Astrocyte (in vitro differentiated cells and primary cell): ENCODE measurements at places on chromosomes 13 and 19. TPM values are rescaled to one million over a fixed set of nuclear protein-coding genes. Genes with fewer than 3 reads are reported as not detected.

- DNase-seq: no peak
- H3K4me3 ChIP-seq: no peak overlapping the region
- H3K27me3 ChIP-seq: no peaks in the 10 kb centered on the region
- H3K4me1 ChIP-seq: no peaks in the 10 kb centered on the region
- H3K27ac ChIP-seq: no peak overlapping the region
Measured at GRCh38 chr13:37351211-37351610, 245.7 kb upstream of the CSNK1A1L start.

DNA sequence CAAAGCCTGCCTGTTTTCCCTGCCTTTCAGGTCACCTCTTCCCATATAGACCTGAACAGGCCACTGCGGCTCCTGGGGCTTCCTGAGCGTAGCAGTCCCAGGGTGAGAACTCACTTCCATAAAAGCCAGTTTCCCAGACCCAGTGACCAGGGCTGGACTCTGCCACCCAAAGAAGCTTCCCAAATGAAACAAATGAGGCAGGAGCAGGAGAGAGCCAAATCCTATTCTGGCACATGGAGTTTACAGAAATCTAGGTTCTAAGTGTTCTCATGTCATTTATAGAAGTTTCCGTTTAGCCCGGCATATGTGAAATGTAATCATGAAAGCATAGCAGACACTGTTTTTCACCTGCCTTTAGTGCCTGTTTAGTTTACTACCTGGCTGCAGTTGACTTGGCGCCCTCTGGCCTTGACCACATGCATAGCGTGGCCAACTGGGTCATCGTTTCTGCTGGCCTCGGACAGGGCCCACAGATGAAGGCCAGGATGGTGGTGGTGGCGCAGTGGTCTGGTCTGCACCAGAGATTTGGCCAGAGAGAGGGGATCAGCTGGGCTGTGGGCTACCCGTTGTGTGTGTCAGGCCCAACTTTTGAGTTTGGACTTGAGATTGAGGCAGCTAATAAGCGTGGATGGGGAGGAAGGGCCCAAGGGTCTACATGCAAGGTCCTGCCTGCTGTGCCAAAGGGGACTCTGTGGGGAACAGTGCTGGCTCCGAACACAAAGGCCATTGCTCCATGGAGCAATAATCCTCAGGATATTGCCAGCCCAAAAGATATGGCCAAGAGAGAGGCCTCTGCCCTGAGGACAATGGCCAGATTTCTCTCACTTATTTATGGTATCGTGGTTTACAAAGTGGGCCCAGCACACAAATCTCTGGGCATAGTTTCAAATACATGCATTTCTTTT, 43.3 kb downstream of the NFIX start:
- DNase-seq: no peak
- H3K36me3 ChIP-seq: no peaks in the 10 kb centered on the region
- H3K4me3 ChIP-seq: no peak overlapping the region
- no peaks in the 10 kb centered on the region for H3K27me3 ChIP-seq
- peaks cover 47% of the 10 kb centered on the region for H3K4me1 ChIP-seq
- peak overlapping the region; percentile 87 for H3K27ac ChIP-seq

- DNase-seq: no peak
- no peaks in the 10 kb centered on the region for H3K4me1 ChIP-seq
- H3K4me3 ChIP-seq: no peak overlapping the region
- no peak overlapping the region for H3K27ac ChIP-seq
- peaks cover 84% of the 10 kb centered on the region for H3K36me3 ChIP-seq
- H3K27me3 ChIP-seq: no peaks in the 10 kb centered on the region
Measured at GRCh38 chr13:110206996-110207395, 100.0 kb downstream of the COL4A1 start.

DNA sequence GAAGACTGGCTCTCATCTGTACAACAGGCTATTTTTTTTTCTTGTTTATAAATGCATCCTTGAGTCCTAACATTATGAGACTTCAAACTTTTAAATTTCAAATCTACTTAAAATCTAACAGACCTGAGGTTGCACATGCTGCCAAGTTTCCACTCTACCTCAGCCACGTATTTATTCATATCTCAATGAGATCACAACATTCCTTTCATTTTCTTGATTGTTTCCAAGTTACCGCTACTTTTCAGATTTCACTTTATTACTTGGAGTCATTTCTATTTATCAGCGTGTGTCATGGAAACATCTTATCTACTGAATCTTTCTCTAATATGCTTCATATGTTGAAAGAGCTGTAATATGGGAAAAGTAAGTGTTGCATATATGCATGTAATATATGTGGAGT, 1257.5 kb upstream of the ATXN8OS start:
- H3K27me3 ChIP-seq: no peaks in the 10 kb centered on the region
- peak; percentile 74 for DNase-seq
- no peaks in the 10 kb centered on the region for H3K36me3 ChIP-seq
- no peak overlapping the region for H3K4me3 ChIP-seq
- H3K27ac ChIP-seq: peak overlapping the region; percentile 59

DNA sequence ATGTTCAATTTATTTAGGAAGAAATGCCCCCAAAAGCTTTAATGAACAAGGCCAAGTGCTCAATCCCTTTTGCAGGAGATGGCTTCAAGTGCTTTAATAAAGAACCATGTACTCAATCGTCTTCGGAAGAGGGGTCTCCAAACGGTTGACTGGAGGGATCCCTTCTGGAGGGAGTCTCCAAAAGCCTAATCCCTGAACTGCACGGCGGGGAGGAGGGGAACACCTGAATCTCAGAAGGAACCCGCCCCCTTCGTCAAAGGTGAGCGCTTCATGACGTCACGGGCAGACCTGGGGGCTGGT, 505 bp downstream of the PAF1 start:
- peaks cover 30% of the 10 kb centered on the region for H3K36me3 ChIP-seq
- DNase-seq: no peak
- peaks cover 16% of the 10 kb centered on the region for H3K4me1 ChIP-seq
- peak overlapping the region; percentile 98 for H3K27ac ChIP-seq

GRCh38 chr19:6033744-6034264, 55.9 kb upstream of the RANBP3 start:
- no peaks in the 10 kb centered on the region for H3K36me3 ChIP-seq
- peaks cover 10% of the 10 kb centered on the region for H3K4me1 ChIP-seq
- no peak overlapping the region for H3K4me3 ChIP-seq
- no peak overlapping the region for H3K27ac ChIP-seq
- DNase-seq: no peak
- no peaks in the 10 kb centered on the region for H3K27me3 ChIP-seq

DNA sequence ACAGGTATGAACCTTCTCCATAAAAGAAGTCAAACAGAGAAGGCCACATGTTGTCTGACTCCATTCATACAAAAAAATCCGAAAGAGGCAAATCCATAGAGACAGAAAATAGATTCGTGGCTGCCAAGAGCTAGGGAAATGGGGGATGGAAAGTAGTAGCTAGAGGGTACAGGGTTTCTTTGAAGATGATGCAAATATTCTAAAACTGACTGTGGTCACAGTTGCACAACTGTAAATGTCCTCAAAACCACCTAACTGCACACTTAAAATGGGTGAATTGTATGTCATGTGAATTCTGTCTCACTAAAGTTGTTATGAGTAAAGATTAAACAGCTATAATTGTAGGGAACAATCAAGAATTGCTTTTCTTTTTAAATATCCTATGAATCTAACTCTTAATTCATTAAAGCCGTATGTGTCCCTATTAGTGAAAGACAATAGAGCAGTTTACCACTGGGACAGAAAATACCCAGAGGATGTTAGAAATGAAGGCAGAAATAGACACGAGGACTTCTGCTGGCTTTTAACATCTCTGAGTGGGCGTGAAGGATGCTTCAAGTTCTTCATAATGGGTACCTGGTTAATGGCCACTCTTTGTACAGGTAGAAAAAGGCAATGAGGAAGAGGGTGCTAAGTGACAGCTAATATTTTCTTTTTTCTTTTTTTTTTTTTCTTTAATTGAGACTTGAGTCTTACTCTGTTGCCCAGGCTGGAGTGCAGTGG, 21.2 kb downstream of the INSR start:
- no peaks in the 10 kb centered on the region for H3K27me3 ChIP-seq
- no peaks in the 10 kb centered on the region for H3K36me3 ChIP-seq
- no peaks in the 10 kb centered on the region for H3K4me1 ChIP-seq
- no peak for DNase-seq
- H3K27ac ChIP-seq: no peak overlapping the region
- no peak overlapping the region for H3K4me3 ChIP-seq

GRCh38 chr19:18109733-18110608, 12.4 kb downstream of the MAST3 start:
- no peaks in the 10 kb centered on the region for H3K36me3 ChIP-seq
- H3K27me3 ChIP-seq: peaks cover 13% of the 10 kb centered on the region
- peaks cover 7% of the 10 kb centered on the region for H3K4me1 ChIP-seq
- DNase-seq: no peak
- H3K27ac ChIP-seq: no peak overlapping the region

SWSAP1 gene
- 1.7 and 1.8 TPM in 2 replicates for total RNA-seq

GRCh38 chr19:51980116-51980736, 6.4 kb downstream of the ZNF350 start:
- H3K27ac ChIP-seq: no peak overlapping the region
- no peaks in the 10 kb centered on the region for H3K4me1 ChIP-seq
- no peak overlapping the region for H3K4me3 ChIP-seq
- no peaks in the 10 kb centered on the region for H3K36me3 ChIP-seq

ZNF28 gene
- 15.6 and 19.6 TPM in 2 replicates for total RNA-seq
